Activated CD4-positive, alpha-beta T cell treated with anti-CD3 and anti-CD28 coated beads, Interleukin-2, amount 50 U/mL, for 16 hours (primary cell): ENCODE measurements at places on chromosomes 5 and 9.
A peak's percentile ranks its signal among the peaks of the same experiment; 100 is the strongest.

GRCh38 chr9:133710661-133711427 is 27.3 kb downstream of the SARDH start:
- DNase-seq: no peak

- DNase-seq: no peak
Measured at GRCh38 chr5:32413466-32414263, 30.9 kb downstream of the ZFR start.

DNA sequence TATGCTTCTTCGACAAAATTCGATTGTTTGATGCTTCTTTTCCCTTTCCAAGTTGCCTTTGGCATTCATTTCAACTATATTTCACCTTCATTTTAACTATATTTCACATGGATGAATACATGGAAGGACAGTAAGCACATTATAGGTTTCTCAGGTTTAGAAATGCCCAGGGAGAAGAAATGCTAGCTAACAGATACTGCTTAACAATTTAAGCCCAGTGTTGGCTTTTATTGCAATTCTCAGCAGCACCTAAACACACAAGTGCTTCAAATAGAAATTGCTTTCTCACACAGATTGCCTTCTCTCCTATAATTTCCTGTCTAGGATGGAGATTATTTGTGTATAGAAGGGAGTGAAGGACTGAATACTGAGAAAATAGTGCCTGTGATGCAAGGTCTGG is 30.2 kb upstream of the SMC5 start:
- no peak for DNase-seq

DNA sequence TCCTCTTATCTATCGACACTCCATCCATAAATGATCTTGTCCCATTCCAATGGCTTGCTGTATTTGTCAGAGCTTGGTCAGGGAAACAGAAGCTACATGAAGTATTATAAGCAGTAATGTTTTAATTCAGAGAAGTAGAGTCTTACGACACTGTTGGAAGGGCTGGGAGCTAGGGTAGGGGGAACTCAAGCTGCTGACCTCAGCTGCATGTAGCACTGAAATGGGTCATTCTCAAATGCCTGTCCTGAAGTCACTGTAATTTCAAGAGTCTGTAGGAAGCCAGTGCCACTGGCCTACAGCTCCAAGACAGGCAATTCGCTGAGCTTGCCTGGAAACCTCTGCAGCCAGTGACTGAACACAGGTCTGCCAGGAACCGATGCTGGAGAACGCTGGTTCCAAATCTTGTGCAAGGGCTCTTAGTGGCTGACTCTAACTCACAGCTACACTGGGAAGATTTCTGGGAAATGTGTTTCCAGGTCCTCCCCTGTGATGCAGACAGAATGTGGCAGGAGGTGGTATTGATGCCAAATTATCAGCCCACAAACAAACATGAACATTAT is 532.4 kb downstream of the CCDC171 start:
- DNase-seq: no peak

- DNase-seq: no peak
Measured at GRCh38 chr5:150149618-150150017, 6.0 kb downstream of the PDGFRB start.

- no peak for DNase-seq
Measured at GRCh38 chr5:72465601-72466563, 41.3 kb downstream of the ZNF366 start.

GRCh38 chr9:127178686-127179632 is 56.5 kb upstream of the ANGPTL2 start:
- DNase-seq: no peak

- DNase-seq: no peak
Measured at GRCh38 chr9:27022920-27023319, 17.4 kb upstream of the LRRC19 start.

- DNase-seq: no peak
Measured at GRCh38 chr5:157295247-157295646, 29.3 kb downstream of the CYFIP2 start.

DNA sequence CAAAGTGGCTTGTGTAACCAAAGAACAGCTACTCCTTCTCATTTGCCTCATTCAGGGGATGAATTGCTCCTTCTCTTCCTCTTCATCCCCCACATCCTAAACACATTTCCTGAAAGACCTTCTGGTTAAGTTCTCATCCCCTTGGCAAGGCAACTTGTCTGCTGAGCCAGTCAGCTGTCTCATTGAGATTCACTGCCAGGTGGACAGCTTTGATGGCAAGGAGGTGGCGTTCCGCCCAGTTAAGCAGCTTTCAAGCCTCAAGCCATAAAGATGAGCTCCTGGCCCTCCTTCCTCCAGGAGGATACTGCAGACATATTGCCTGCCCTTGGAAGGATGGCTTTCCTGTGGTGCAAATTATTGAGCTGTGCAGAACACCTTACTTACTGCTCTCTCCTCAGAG is 448.6 kb upstream of the MPDZ start:
- no peak for DNase-seq

GRCh38 chr5:89005990-89006389 is 123.0 kb upstream of the MEF2C start:
- peak; percentile 12 for DNase-seq

GRCh38 chr9:81492710-81493447 is 196.5 kb downstream of the TLE1 start:
- no peak for DNase-seq

GRCh38 chr5:151271336-151271735 is 18.4 kb downstream of the GM2A start:
- DNase-seq: no peak

DNA sequence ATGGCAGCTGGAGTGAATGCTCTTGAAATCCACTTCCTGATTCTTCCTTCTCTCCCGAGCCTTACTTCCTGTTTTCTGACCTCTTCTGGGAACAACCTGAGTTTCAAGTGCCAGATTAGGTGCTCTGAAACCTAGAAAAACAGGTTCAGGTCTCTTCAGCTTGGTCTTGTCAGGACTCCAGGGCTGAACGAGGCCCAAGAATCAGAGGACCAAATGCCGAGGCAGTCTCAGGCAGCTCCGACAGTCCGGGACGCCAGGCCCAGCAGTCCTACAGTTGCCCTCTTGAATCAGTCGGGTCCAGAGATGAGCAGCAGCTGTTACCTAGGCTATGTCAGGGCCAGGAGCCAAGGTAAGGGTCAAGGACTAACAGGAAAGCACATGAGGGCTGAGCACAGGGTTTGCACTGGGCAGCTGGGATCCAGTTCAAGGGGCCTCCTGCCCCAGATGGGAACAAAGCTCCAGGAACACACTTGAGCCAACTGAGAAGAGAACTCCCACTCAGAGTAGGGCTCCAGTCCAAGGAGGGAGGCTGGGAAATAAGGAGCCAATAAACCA is 38.3 kb upstream of the ADRA1B start:
- DNase-seq: no peak

DNA sequence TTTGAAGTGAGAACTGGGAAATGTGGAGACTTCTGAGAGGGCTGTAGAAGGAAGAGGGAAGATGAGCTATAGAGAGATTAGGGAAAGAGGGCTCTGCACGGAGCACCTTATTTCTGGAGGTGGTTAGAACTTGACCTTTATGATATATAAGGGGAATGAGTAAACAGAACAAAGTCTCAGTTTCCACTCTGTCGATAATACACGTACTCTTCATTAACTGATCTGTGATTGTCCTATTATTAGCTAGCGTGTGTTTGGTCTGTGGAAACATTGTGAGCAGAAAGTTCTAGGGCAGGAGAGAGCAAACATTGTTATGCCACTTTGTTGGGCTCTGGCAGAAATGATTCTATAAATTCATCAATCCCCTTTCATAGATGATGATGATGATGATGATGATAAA is 118.5 kb downstream of the UGCG start:
- no peak for DNase-seq

DNA sequence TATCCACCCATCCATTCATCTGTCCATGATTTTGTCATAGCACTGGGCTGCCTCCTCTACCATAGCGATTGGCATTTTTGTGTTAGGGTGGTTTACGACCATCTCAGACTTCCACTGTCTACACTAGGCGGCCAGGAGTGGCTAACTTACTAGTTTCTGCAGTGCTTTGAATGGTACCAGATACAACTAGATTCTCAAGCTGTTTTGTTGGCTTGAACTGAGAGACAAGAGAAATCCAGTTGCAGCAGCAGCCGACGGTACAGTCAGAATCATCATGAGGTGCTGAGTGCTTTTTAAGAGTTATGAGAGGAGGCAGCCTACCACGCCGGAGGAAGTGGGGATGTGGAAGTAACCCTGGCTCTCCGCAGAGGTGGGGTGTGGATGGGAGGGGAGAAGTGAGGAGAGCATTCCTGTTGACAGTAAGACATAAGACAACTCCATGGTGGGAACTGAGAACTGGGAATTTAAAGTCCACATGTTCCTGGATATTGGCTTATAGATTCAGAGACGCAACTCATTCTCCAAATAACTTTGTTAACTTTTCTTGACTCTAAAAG is 27.9 kb downstream of the COL5A1 start:
- DNase-seq: no peak

GRCh38 chr5:31674371-31674951 is 35.5 kb downstream of the PDZD2 start:
- no peak for DNase-seq

DNA sequence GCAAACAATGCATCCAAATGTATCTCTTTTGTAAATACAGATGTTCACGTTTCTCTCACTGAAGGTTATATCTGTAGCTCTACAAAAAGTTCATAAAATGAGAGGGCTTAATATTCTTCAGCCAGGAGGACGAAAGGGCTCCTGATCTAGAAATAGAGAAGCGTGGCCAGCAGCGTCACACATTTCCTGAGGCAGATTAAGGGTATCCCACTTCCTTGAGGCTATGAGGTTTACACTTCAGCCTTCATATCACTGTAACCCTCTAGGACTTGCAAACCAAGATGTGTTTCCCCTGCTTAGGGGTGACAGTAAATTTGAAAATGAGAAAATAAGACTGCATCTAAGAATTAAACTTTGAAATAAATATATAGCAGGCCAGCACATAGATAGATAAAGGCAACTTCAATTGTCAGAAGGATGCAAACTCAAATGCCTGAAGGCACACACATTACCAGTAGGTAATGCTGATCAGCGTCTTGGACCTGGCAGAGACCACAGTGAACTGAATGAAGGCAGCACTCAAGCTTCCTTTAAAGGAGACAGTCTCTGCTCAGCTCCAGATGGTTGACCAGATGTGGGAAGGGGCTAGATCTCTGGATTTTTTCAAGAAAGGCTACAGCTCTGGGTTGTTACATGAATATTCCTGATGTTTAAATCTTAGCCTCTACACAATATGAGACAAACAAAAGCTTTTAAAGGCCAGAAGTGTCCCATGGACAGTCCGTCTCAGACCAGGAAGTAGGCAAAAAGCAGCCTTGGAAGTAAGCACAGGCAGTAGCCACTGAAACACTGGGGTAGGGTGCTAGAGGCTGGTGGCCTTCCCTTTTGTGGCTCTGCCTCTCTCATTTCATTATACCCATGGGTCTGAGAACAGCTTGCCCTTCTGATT is 197.7 kb downstream of the MCTP1 start:
- DNase-seq: no peak

DNA sequence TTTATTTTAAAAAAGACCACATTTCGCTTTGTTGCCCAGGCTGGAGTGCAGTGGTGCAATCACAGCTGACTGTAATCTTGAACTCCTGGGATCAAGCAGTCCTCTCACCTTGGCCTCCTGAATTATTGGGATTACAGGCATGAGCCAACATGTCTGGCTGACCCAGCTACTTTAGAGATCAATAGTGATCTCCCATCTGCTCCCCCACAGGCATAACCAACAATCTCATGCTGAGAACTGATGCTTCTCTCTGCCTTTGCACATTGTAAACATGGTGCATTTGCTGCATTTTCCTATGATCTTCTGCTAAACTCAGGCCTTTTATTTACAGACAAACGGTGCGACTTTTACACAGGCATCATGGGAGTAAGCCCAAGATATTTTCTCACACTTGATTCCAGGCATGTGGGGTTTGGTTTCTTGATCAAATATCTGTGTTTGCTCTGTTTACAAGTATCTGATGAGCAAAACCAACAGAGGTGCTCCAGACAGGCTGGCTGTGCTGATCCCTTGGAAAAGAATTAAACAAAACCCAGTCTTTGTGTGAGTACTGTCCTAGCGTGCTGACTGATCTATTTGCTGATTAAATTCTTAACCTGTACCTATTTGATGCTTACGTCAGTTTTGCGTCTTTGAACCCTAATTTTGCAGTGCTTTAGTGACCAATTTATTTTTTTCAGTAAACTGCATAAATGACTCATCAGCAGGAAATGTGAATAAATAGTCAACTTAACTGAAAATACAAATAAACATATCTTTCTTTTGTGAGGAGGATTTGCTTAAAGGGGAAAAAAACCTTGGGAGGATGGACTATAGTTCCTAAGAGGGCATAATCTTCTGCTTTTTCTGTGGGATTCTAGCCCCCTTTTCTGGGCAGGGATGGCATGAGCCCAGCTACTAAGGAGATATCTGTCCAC is 191.7 kb upstream of the NR3C1 start:
- DNase-seq: peak; percentile 75

DNA sequence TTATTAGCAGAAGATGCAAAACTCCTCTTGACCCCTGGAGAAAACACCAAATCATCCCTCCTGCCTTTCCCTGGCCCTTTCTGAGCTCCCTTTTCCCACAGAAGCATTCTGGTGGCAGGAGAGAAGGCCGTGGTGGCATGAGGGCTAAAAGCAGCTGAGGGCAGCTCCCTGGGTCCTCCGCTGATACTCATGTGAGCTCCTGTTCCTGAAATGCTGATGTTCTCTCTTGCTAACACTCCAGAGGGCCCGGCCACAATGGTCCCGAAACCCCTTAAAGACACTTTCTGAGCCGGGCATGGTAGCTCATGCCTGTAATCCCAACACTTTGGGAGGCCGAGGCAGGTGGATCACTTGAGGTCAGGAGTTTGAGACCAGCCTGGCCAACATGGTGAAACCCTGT is 183.1 kb downstream of the HSPA4 start:
- DNase-seq: no peak

DNA sequence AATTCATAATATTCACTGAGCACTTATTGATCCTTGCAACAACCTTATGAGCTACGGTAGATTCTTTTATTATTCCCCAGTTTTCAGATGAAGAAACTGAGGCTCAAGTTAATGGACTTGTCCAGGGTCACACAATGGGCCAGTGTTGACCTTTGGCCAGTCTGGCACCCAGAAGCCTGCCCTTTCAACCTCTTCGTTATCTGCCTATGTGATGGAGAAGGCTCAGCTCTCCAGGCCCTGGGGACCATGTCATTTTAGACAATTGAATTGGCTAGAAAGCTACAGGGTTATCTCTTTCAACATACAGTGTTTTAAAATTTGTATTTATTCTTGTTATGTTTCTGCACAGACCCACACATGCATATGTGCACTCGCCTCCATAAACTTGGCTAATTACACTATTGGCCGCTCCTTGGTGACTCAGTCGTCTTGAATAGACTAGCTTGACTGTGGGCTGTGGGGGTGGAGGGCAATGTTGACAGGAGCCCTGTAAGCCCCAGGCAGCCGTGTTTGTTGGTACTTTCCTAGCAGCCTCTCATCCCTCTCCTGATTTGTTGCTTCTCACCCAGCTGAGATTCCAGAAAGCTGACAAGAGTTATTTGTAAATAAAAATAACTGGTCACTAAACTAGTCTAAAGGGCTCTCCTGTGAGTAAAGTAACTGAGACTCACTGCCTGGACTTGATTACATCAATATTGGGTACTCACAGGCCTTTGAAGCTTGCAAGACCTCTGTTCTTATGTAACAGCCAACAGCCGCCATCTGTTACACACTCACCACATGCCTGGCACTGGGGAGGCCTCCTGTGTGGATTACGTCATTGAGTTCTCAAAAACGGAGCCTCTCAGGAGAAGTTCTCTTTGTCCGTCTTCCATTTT is 8.5 kb upstream of the ANGPTL2 start:
- no peak for DNase-seq
